Activated T-helper 17 cell treated with anti-CD3 and anti-CD28 coated beads, Interleukin-2, amount 50 U/mL, for 72 hours (primary cell): ENCODE measurements at places on chromosomes 3 and 15. TPM values are rescaled to one million over a fixed set of nuclear protein-coding genes. Genes with fewer than 3 reads are reported as not detected.

GRCh38 chr15:67548862-67549651 is 6.6 kb downstream of the MAP2K5 start:
- ATAC-seq: no peak

Gene MAP6D1
- total RNA-seq: 1.4 TPM

Gene CHAC1
- total RNA-seq: 2.4 TPM

DNA sequence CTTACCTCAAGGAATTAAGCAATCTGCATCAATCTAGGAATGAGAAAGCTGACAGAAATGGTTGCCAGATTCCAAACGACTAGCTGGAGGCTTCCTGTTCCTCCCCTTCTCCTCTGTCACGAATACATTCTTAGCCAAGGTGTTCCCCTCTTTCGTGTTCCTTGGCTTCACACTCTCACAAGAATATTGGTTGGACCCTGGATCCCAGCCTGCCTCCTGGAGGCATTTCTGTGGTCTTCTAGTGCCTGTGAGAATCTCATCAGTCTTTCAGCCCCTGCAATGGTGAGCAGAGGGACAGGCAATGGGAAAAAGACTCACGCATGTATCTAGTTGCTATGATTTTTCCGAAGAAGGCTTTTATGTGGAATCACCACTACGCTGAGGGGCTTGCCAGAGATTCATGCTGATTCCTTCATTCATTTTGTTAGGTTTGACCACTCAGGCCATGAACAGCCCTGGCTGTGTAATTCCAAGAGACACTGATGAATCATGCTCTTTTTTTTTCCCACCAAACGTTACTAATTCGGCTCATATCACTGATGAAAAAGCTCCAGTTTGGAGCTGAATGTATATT is 1.6 kb upstream of the P3H2 start:
- ATAC-seq: no peak

Gene DPPA2
- not detected for total RNA-seq

DNA sequence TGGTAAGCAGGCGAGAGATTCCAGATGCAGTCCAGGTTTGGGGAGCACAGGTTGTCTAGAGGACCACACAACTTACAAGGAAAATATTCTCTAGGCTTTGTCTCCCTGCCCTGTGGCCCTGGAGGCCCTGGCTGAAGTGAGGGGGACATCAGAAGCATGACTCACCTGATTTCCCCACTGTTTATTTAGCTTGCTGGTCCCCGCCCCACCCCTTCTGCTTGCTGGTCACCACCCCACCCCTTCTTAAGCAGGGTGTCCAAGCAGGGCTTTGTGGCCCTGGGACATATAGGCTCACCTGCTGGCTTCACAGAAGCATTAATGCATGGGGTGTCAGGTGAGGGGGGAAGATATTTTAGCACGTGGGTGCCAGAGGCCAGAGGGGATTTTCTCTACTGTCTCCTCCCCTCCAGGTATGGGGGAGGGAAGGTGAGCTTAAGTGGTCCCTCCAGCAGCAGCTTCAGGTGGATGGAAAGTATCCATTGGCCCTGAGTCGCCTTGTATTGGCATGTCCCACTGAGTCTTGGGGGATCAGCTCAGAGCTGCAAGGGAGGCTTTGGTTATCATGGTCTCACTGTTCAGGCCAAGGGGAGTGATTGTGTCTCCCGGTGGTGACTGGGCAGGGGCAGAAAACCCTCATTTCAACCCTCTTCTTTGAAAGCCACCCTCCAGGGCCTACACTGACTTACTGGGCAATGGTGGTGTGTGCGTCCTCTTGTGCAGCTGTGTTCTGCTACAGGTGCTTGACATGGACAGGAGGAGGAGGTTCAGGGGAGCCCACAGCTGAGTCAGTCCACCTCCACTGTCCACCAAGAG is 49.8 kb downstream of the GASK1A start:
- no peak for ATAC-seq

DNA sequence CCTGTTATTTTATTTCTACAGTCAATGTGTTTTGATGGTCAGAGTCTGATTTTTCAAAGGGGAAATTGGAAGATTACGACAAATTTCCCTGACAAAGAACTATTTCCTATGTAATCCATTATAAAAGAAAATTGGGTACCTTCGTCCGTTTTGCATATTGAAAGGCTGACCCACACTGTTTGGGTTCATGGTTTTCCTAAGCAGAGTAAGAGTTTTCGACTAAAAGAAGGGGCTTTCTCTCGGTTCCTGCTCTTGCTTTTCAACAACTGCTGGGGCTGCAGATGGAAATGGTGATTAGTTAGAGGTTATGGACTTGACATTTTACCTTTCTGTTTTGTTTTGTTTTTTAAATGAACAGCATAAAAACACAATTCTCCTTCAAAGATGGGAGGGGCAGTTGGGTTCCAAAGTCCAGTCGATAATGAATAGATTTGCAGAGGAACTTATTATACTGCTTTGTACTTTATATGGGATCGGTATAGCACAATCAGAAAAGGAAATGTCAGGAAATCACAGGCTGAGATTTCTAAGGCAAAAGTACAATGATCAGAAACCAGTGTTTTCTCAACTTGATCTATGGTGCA is 978 bp downstream of the KCNMB2 start:
- ATAC-seq: no peak

DNA sequence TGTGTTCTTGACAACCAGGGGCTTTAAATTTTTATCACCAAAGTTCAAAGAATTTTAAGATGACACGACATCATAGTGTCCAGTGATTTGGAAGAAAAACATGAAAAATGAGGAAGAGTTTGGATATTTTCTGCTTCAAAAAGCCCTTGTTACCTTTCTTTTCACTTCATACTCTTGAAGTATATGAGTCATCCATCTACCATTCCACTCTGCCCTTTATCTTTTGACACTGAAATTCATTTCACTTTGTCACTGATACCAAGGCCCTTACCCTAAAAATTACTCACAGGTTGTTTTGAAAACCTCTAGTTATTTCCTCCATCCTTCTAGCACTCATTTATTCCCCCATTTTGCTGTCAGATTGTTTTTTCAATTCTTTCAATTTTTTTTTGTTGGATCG is 42.7 kb downstream of the OR5H15 start:
- no peak for ATAC-seq

DNA sequence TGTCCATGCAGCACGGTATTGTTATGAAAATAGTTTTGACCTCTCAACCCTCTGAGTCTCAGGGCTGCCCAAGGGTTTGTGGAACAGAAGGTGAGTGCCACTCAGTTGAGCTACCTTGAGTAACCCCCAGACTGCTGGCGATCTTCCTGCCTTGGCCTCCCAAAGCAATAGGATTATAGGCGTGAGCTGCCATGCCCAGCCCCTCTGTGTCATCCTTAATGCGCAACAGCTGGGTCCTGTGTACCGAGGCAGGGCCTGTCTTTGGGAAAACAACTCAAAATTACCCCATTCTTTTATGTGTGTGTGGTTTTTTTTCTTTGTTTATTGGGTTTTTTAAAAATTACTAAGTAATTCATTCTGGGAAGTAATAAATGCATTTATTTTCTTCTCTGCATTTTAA is 78.3 kb upstream of the TPM1 start:
- ATAC-seq: no peak

- no peak for ATAC-seq
These were observed 361.6 kb downstream of the LSAMP start for GRCh38 chr3:116083683-116084082.

Gene ZNF502
- 0.73 TPM for total RNA-seq

Gene CHRM5
- not detected for total RNA-seq

DNA sequence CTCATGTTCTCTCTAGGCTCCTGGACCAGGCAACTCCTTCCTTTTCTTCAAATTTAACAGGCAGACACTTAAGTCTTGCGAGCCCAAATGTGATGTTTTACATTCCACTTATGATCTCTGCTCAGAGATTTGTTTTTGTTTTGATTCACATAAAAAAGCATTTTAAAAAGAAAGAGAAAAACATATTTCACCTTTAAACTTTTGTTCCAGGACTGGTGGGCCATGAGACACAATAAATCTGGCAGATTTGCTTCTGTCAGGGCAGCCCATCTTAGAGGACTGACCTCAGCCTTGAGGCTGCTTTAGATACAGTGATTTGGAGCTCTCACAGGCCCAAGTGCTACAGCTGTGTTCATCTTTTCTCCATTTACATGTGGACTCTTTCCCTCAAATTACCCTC is 52.0 kb downstream of the CMSS1 start:
- no peak for ATAC-seq

DNA sequence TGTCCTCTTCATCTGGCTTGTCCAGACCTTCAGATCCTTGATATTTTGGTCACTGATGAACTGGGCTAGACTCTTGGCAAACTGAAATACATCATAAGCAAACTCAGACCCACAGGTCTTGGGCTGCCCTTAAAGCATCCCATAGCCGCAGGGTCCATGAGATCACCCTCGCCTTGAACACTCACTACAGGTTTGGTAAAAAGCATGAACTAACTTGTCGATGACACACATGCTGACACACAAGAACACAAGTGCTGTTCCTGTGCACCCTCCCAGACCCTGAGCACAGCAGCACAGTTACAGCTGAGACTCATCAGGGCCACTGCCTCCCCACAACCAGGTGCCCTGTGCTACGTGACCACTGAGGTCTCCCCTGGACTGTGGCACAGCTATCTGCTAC is 21.0 kb downstream of the PFKFB4 start:
- ATAC-seq: no peak

Gene IL17RE
- 5.9 TPM for total RNA-seq

DNA sequence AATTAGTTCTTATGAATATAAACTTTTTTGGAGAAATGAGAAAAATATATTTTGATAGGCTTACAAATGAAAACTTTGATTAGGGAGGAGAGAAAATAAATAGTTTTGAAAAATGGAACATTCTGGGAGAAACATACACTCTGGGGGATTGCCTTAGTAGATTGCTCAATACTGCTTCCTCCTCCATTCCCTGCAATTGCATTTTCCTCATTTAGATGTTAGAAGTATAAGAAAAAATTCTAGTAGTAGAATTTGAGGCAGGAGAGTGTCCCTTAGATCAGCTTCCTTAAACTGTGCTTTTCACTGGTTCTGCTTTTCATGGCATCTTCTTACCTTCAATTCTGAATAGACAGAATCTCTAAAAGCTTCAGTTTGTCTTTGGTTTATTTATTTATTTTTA is 46.2 kb upstream of the CTDSPL2 start:
- no peak for ATAC-seq

Gene UROC1
- not detected for total RNA-seq

- peak; percentile 16 for ATAC-seq
These were observed 219.0 kb downstream of the VGLL3 start for GRCh38 chr3:86771741-86772512.

GRCh38 chr3:139846729-139847128 is 88.3 kb upstream of the CLSTN2 start:
- ATAC-seq: no peak

Gene EPB42
- not detected for total RNA-seq

DNA sequence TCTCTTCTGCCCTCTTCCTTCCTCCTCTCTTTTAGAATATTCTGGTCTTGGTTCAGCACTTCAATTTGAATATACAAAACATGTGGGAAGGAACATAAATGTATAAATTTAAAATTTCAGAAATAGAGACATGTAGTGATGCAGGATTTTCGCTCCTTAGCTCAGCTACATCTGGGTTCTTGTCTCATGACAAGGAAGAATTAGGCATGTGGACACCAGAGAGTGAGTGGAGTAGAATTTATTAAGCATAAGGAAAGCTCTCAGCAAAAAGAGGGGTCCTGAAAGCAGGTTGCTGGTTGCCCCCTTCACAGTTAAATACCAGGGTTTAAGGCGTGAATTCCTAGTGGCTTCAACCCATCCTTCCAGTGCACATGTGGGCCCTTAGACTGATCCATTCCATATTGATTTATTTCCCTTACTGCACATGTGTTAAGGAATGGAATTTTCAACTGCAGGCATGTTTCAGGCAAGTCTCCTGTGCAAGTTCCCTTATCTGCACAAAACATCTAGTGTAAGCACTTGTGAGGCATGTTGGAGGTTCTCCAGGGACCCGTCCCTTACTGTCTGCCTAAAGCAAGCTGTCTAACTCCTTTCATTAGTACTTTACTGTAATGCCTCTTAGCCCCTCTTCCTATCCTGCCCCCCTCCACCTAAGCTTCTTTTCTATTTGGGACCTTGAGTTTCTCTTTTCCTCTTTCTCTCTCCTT is 133.2 kb upstream of the STRIT1 start:
- no peak for ATAC-seq

- no peak for ATAC-seq
These were observed 117.4 kb upstream of the ABHD17C start for GRCh38 chr15:80577552-80578205.

- peak; percentile 59 for ATAC-seq
These were observed 488 bp downstream of the THSD4 start for GRCh38 chr15:71115567-71116351.

- no peak for ATAC-seq
These were observed 52.7 kb upstream of the SPTSSB start for GRCh38 chr3:161423911-161424522.

- ATAC-seq: no peak
These were observed 3.9 kb downstream of the MST1R start for GRCh38 chr3:49899815-49900214.

DNA sequence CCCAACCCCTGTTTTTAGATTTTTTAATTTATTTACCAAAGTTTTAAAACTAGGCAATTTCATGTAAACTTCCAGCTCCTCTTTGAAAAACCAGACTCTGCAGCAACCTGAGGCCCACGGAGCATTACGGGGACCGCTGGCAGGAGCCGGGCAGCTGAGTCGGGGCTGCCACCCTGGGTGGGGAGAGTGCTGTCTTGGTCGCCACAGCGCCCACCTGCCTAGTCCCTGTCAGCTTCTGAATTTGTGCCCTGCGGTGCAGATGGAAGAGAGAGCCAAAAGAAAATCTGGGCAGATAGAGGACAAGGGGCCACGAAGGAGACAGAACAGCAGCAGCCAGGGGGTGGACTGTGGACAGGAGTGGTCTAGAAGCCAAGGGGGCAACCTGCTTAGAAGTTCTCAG is 34.6 kb downstream of the PXYLP1 start:
- ATAC-seq: no peak

DNA sequence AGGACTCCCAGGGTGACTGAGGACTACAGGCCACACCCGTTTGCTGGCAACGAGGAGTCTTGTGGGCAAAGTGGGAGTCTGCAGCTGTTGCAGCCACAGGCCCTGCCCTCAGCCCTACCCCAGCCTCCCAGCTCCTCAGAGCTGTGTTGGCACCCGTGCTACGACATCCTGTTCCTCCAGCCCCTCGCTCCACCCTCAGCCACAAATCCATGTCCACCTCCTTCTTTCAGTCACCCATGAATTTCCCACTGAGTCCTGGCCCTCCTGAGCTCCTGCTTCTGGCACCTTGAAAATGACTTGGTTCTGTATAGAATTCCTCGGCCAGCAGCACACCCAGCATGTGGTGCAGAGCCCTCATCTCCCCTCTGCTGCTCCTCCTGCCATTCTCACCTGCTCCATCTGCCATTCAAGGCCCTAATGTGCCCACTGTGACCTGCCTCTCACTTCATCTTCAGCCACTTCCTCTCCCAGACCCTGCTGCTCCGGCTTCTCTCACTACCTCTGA is 20.9 kb upstream of the VILL start:
- no peak for ATAC-seq

Gene UACA
- 2.0 TPM for total RNA-seq

Gene EHD4
- total RNA-seq: 51.0 TPM

GRCh38 chr15:32909431-32909830 is 191.6 kb downstream of the GREM1 start:
- ATAC-seq: no peak

GRCh38 chr3:55292360-55292759 is 194.7 kb downstream of the WNT5A start:
- no peak for ATAC-seq

- peak; percentile 63 for ATAC-seq
These were observed 21.8 kb downstream of the IGDCC4 start for GRCh38 chr15:65400760-65401610.
